ENCODE measurements at places on chromosomes 6 and 20.
A peak's percentile ranks its signal among the peaks of the same experiment; 100 is the strongest.

- DNase-seq: no peak
Observed at GRCh38 chr6:44004625-44005506, 122.4 kb downstream of the MRPL14 start.

DNA sequence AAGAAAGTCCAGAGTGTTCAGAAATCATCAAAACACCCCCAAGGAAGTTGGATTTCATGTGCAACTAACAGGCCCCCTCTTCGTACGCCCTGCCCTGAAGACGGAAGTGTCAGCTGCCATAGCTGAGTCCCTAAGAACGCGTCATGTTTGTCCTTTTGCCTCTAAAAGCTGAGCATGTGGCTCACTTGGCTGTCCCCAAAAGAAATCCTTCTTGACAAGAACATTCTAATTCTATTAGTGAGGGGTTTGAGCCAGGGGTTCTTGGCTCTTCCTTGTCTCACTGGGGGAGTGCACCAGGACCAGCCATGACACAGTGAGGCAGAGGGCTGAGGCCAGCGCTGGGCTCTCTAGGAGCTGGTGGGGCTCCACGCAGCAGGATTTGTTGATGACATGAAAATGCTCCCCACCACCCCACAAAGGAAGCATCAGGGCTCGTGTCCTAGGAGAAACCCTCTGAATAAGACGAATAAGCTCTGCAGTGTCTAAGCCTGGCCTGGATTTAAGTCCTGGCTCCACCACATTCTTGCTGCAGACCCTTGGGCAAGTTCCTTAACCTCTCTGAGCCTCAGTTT is 20.0 kb upstream of the SPO11 start:
- no peak for DNase-seq

DNA sequence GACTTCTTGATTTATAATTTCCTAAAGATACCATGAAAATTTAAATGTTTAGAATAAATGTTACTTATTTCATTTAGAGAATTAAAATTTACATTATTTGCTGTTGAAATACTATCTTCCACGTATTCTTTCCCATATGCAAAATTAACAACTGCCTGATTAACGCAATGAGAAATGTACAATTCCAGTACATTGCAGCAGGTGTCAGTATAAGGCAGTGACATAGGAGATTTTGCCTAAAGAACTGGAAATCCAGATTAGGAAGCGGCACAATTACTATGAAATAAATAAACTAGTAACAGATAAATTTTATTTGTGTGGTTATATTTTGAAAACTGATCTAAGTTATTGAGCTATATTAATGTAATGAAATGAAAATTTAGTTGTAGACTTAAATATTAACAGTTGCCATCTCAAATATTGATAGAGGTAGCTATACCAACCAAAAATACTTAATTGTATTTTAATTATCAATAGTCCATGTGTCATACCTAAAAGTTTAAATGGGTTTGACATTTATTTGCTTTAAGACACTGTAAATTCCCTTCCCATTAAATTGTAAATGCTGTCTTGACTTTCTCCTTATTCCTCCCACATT is 300.2 kb downstream of the UTRN start:
- DNase-seq: peak; percentile 66

DNA sequence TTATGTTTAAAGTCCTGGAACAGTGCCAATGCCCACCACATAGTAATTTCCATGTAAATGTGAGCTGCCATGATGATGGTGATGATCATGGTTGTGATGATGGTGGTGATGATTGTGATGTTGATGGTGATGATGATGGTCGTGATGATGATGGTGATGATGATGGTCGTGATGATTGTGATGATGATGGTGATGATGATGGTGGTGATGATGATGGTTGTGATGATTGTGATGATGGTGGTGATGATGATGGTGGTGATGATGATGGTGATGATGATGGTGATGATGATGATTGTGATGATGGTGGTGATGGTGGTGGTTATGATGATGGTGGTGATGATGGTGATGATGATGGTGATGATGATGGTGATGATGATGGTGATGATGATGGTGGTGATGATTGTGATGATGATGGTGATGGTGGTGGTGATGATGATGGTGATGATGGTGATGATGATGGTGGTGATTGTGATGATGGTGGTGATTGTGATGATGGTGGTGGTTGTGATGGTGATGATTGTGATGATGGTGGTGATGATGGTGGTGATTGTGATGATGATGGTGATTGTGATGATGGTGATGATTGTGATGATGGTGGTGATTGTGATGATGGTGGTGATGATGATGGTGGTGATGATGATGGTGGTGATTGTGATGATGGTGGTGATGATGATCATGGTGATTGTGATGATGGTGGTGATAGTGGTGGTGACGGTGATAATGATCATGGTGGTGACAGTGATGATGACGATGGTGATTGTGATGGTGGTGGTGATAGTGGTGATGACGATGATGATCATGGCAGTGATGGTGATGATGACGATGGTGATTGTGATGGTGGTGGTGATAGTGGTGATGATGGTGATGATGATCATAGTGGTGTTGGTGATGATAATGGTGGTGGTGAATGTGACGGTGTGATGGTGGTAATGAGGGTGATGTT is 82.3 kb downstream of the PHACTR3 start:
- DNase-seq: no peak

GRCh38 chr20:17530716-17531664 is at the start of gene BFSP1:
Gene BFSP1 (minus strand): TSS chr20:17531379. CDS start chr20:17531329, 50 bp downstream.
- DNase-seq: peak; percentile 84

- peak; percentile 87 for DNase-seq
Observed at GRCh38 chr6:144710207-144710606, 425.1 kb downstream of the UTRN start.

DNA sequence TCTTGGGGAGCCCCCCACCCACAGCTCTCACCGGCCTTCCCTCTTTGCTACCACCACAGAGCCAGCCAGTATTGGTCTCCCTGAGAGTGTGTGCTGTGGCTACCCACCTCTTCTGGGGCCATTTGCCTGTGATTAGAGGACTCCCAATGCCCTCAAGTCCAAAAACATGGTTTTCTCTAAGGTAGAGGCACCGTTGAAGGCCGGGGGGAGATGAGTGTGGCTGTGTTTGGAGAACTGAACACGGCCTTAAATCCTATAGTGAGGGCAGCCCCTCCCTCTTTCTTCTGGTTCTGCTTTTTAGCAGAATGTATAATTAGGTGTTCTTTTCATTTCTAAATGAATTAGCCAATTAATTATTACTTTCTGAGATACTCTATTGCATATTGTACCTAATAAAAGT is 2.5 kb downstream of the CCR6 start:
- DNase-seq: no peak

DNA sequence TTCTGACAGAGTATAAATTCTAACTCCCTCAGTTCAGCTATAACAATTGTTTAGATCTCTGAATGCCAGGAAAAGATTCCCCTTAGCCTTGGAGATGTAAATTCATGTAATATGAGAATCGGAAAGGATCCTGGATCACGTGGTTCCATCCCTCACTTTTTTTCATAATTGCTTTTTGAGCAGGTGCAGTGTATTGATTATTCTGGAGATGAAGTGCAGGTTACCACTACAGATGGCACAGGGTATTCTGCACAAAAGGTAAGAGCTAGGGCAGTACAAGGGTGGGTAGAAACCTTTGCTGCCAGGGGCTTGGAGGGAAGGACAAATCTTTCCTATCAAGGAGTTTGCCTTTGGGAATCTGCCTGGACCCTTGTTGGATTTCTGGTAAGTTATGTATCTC is 52.7 kb downstream of the KDM1B start:
- DNase-seq: no peak

GRCh38 chr6:90079560-90080490 is 185.6 kb downstream of the GJA10 start:
- no peak for DNase-seq

GRCh38 chr6:16623731-16624130 is 137.5 kb downstream of the ATXN1 start:
- no peak for DNase-seq

DNA sequence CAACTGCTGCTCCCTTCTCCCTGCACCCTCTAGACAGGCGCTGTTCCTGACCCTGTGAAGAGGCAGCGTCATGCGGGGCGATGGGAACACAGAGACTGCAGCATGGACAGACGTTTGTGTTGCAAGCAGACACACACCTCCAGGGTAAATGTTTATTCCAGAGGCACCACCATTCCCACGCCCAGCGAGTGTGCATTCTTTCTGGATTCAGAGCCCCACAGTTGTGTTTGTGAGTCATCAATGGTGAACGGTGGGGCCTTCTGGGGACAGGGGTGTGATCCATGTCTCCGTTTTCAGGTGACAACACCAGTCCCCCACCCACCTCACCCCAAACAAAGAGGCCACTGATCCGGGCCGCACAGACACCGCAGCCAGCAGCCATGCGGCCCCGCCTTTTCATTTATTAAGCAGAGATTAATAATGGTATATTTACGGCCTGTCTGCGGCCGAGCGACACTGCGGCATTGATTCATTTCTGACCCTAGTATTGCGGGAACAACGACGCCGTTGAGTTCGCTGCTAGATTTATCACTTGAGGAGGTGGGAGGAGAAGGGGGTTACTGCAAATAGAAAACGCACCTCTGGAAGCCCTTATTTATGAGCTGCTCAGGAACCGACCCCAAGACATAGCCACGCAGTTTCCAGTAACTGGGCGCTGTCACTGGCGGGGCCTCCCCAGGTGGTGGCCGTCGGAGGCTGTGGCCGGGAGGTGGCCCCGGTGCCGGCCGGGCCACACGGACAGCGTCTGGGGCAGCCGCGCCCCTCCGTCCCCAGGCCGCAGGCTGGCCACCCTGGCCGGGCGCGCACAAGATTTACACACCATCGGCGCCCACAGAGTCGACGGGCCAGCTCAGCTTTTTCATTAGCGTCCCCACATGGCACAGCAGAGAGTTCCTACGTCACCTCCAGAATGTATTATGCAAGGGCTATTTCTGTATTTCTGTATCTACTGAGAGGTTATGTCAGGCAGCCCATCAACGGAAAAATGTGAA is 367.6 kb downstream of the THBS2 start:
- no peak for DNase-seq

- no peak for DNase-seq
Observed at GRCh38 chr6:146898069-146898887, 299.5 kb downstream of the ADGB start.

DNA sequence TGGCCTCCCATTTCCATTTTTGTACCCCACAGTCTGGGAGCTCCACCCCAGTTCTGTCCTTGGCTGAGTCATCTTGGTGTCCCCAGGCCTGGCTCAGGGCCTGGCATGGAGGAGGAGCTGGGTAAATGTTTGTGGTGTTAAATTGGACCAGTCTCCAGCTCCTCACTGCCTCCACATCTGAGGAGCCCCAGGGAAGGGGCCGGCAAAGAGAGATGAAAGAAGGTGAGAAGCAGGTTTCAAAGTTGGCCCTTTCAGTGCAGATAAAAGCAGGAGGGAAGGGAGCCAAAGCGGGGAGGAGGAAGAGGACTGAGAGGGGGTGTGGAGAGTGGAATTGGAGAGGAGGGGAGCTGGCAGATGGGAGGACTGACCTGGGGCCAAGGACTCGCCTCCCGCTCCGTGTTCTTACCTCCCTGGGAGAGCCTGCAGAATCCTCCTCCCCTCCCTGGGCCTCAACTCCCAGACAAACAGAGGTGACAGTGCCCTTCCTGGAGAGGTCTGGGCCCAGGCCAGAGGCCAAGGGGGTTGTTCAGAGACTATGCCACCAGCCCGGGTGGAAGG is 89.0 kb downstream of the CD40 start:
- no peak for DNase-seq

DNA sequence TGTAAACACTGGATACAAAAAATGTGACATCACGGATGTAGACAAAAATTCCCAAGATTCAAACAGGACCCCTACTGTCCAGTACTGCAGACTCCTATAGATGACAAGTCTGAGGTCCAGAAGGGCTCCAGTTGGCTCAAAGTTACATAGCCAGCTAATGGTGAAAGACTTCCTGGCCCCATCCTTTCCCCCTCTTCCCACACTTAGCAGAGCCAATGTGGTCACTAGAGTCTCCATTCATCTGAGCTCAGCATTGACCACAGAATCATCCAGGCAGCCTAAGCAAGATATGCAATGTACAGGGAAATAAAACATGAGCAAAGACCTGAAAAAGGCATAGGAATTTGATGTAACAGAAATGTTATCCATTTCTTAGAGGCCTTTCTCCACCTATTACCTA is 180.5 kb downstream of the ADAT2 start:
- no peak for DNase-seq

DNA sequence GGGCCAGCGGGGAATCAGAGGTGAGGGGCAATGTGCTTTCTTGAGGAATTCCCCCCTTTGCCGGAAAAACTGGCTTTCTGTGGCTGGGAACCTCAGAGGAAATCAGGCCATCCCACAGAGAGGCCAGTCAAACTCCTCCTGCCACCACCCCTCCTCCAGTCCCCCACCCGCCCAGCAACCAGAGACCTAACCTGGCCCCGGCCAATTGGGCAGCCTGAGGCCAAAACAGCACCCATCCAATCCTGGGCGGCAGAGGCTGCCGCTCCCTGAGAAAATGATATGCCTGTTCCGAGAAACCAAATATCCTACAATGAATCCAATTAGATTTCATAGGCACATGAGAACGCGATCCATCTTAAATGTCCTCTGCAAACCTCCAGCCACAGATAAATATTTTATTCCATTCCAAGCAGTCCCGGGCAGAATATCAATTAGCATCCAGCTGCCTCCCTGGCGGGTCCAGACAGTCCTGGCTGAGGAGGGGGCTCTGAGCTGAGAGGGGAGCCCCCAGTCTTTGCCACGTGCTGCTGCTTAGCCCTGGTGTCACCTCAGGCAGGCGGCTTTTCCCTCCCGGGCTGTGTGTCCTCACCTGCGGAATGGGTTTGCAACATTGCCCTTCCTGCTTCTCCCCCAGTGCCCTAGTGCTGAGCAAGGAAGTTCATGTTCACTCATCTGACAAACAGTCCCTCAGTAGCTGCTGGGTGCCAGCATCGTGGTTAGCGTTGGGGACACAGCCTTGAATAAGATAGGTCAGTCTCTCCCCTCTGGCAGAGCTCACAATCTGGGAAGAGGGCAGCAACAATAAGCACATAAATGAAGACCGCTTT is 95.0 kb downstream of the DLGAP4 start:
- no peak for DNase-seq

- no peak for DNase-seq
Observed at GRCh38 chr20:60883496-60883895, 368.6 kb upstream of the CDH4 start.

DNA sequence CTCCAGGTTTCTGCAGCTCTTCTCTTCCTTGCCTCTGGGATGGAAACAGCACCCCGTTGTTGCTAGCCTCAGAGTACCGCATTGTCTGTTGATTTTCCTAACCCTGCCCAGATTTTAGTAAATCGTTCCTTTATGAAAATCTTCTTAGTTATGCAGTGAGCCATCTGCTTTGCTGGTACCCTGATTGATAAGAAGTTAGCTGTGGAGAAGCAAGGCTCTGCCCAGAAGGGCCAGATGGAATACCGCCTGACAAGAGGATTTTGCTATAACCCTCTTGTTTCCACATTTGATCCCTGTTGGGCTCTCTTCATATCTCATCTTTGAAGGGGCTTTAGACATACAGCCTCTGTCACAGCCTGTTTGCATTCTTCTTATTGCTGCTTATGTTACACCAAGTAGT is 229.0 kb downstream of the CDKAL1 start:
- no peak for DNase-seq

GRCh38 chr6:23535101-23535500 is 590.9 kb upstream of the NRSN1 start:
- DNase-seq: no peak

- DNase-seq: no peak
Observed at GRCh38 chr6:20202699-20203302, 9.5 kb downstream of the MBOAT1 start.

GRCh38 chr6:11987386-11987785 is 24.7 kb upstream of the HIVEP1 start:
- no peak for DNase-seq

GRCh38 chr6:44235891-44236516 is 10.9 kb upstream of the HSP90AB1 start:
- no peak for DNase-seq
